Omental fat pad (tissue), 4 donors: ENCODE measurements at places on chromosomes 3 and 15.
A peak's percentile ranks its signal among the peaks of the same experiment; 100 is the strongest.

DNA sequence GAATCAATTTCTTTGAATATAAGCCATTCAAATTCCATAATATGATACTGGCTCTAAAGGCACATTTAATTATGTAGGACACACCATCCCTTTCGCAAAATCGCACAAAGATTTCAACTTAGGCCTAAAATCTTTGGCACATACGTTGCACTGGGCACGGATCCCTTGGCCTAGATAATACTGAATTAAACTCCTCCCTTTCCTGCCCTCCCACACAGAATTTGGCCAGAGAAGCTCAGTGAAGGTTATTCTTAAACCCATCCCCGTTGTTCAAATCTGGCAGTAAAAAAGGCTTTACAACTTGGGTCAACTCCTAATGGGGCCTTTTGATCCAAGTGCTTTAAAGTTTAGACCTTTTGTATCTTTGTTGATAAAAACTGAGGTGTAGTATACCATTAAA is 247.2 kb downstream of the PTPRG start:
- DNase-seq, result no peak

DNA sequence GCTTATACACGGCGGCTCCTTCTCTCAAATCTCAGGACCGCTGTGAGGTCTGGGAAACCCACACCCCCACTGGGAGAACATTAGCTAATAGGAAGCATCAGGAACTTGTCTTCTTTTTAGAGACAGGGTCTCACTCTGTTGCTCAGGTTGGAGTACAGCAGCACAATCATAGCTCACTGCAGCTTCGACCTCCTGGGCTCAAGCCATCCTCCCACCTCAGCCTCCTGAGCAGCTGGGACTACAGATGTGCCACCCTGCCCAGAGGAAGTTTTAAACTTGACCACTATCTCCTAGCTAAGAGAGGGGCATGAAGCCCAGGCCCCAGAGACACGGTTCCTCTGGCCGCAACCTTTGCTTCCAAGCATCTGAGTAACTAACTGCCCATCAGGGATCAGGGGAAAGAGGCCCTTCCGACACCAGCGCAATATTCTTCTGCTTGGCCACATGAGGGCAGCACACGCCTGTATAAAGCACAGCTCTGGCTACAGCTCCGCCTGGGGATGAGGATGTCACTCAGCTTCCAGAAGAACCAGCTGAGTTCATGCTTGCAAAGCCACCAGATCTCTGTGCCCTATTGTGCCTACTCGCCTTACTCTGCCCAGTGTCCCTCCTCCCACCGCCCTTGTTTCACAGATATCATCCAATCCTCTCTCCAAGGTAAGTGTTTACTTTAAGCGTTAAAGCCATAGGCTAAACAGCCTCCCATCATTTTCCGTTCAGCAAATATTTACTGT is 57.6 kb upstream of the SLC6A11 start:
- no peak for DNase-seq

GRCh38 chr3:109902549-109902948 is 565.2 kb upstream of the DPPA4 start:
- DNase-seq, result no peak

DNA sequence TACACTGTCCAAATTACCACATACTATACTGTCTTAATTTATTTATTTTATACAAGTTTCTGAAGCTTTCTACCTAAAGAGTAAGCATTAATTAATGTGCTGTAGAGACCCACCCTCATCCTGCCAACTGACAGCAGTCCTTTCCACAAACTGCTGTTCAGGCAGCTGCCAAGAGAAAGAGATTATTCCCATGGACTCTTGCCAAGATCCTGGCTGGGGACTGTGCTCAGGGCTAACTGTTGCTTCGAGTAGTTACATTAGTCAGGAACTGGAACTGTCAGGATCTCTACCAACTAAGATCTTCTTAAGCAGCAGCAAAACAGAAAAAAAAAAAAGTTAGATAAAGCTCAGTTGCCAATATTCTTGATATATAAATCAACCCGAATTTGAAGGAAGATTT is 398.8 kb downstream of the MECOM start:
- DNase-seq, result no peak

DNA sequence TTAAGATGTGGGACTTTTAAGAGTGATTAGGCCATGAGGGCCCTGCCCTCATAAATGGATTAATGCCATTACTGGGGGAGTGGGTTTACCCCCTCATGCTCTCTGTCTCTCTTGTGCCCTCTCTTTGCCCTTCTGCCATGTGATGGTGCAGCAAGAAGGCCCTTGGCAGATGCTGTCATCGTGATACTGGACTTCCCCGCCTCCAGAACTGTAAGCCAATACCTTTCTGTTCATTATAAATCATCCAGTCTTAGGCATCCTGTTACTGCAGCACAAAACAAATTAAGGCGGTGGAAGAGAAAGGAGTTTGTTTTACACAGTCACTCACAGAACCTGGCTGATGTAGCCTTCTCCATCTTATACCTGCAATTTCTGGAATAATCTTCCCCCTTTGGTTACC is 360.3 kb upstream of the TBL1XR1 start:
- DNase-seq, result no peak

DNA sequence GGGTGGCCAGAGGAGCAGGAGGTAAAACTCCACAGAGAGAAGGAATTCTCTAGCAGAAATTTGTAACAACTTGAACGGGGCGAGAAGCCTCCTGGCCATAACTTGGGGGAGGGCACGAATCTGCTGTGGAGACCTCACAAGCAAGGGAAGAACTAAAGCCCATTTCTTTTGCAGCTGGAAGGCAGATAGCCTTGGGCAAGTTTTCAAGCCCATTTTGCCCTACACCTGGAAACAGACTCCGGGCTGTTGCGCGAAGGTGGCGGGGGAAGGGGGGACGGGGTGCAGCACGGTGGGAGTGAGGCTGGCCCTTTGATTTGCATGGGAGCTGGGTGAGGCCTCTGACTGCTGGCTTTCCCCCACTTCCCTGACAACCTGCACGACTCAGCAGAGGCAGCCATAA is 168.8 kb downstream of the MEGF11 start:
- no peak for DNase-seq

DNA sequence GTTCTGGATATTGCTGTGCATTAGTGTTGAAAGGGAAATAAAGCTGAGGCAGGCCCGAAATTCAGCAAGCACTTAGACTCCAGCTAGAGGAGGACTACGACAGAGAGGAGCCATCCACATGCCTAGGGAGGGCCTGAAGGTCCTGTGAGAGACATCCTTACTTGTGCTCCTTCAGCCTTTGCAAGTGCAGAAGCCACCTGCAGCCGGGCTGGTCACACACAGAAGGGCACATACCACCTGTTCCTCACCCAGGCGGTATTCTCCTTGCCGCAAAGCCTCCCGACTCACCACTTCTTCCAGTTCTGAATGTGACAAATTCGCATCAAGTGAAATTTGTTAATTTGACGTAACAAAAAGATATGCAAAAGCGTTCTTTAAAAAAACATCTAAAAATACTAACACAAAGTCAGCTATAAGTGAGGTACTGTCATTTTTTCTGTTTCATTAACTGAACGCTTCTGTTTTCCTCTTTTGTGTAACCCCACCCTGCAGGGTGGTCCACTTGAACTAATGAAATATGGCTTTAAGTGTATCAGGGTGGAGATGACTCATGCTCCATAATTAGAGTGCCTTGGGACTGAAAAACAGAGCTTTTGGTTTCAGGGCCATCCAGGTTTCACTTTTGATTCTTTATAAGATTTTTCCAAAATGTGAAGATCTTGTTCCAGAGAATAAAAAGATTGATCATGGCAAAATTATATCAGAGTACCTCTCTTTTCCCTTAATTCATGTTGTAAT is 467.9 kb upstream of the ATP11B start:
- no peak for DNase-seq

DNA sequence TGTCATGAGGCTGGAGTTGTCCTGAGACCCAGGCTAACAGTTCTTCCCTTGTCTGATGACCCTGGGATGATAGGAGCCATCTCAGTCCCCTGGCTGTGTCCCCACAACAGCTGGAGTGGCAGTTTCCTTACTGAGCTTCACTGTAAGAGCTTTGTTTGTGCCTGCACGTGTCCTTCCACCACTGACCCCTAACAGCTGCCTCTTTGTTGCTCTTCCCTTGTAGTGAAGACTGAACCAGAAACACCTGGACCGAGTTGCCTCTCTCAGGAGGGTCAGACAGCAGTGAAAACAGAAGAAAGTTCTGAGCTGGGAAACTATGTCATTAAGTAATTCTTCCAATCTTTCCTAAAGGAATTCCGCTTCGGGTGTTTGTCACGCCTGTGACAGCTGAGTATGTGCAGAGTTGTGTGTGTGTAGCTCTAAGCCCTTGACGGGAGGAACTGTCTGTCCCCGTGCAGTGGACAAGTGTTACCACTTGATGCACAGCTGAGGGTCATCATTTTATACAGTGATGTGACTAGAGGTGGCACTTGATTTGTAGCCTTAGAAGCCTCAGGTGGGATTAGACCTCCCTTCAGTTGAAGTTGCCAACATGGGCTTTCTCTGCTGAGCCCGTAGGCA is 25.0 kb downstream of the MAP6D1 start:
- no peak for DNase-seq

DNA sequence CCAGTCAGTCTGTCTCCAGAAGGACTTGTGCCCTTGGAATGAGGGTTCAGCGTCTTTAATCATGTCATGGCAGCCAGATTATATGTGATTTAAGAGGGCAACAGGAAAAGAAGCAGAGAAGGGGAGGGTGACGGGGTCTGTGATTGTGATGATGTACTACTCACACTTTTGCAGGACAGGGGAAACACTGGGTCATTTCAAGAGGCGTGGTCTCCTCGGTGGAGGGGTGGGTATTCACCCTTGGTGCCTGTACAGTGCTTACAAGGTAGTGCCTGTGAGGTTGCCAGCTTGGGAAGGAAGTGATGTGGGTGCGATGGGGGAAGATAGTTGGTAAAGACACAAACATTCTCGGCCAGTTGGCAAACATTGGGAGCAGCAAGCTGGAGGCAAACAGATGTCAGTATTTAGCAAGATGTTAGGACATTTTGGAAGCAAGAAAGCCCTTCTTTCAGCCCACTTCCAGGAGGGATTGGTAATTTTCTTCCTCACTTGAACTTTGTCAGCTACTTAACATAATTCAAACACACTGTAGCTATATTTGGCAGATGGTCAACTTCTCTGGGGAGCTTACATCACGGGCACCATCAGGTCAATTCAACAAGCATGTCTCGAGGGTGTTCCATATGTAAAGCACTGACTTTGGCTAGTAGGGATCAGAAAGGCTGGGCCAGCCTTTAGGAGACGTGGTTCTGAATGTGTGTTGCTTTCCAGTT is 71.4 kb upstream of the ROPN1 start:
- DNase-seq, result no peak

DNA sequence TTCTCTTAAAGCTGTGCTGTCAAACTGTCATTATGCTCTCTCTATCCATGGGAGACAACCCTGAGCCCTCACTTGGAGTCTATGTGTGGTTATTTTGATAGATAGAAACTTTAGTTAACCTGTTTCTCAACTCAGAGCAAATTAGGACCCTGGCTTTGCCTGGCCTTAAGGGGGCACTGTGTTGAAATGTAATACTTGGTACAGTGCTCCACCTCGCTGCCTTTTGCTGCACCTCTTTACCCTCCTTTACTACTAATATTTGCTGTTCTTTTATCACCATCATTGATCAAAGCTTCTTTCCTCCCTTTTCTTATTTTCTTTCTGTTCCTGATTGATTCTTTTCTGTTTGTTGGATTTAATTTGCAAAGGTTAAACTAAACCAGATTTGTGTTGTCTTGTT is 34.3 kb downstream of the STT3B start:
- no peak for DNase-seq

- no peak for DNase-seq
These were observed 30.7 kb upstream of the P2RY12 start for GRCh38 chr3:151415289-151415688.

DNA sequence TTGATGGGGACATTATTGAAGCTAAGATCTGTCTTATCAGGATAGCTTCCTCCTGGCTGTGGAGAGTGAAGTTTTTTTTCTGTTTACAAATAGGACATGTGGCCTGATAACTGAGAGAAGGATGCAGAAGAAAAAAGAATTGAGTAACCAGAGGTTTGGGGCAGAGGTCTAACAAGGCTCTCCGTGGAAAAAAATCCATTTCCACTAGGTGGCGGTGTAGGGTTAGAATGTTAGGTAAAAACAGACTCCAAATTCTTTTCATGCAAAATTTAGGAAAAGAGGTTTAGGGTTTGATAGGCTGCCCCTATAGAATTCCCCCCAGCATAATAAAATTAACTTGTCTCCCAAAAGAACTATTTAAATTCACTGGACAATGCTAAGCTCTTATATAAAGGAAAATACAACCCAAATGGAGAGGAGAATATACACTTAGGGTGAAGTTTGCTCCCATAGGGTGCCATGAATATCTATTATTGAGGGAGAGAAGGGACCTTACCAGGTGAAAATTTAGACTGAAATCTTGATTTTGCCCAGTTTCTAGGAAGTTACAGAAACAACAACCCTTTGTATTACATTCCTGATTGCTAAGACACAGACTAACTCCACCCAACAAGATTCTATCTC is 1560.4 kb downstream of the OTOL1 start:
- DNase-seq, result peak; percentile 43

DNA sequence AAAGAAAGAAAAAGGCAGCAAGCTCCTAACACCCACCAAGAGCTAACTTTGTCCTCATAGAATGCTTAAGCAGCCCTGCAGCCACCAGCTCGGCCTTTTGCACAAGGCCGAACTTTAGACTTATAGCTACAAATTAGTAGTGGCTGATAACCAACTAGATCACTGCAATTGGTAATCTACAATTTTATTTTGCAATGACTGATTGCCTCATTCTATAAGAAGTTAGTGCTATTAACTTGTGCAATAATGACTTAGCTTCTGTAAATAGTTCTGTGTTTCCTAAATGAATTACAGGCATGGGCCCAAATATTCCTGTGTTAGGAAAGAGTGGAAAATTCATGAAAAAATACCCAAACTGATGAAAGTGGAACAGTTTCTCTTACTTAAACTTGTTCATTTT is 284.8 kb upstream of the CFAP20DC start:
- DNase-seq, result no peak

- DNase-seq, result no peak
These were observed 18.7 kb downstream of the TMPRSS7 start for GRCh38 chr3:112053229-112053628.

GRCh38 chr15:35141743-35142471 is 56.8 kb upstream of the NANOGP8 start:
- no peak for DNase-seq

GRCh38 chr3:16224325-16224724 is 40.4 kb downstream of the DPH3 start:
- DNase-seq, result no peak

GRCh38 chr3:138493804-138494606 is 59.6 kb downstream of the ESYT3 start:
- DNase-seq, result no peak

DNA sequence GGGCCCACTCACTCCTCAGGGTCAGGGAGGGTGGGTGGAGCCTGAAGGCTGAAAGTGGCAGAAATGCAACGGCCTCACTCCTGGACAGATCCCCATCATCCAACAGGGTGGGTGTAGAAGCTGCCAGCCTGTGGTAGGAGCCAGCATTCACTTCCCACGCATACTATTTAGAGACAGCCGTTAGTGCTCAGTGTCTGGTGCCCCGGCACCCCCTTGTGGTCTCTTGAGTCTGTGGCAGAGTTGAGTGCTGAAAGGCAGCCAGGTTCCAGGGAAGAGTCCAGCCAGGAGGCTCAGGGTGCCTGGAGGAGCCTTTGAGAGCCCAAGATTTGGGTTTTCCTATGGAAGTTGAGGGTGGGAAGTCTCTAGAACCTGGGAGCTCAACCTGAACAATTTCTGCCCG is 2.1 kb upstream of the GNAT1 start:
- peak; percentile 58 for DNase-seq
